ENCODE measurements at places on chromosomes 7 and 10.

- DNase-seq = no peak
Observed at GRCh38 chr10:6395606-6396005, 184.5 kb downstream of the PRKCQ start.

DNA sequence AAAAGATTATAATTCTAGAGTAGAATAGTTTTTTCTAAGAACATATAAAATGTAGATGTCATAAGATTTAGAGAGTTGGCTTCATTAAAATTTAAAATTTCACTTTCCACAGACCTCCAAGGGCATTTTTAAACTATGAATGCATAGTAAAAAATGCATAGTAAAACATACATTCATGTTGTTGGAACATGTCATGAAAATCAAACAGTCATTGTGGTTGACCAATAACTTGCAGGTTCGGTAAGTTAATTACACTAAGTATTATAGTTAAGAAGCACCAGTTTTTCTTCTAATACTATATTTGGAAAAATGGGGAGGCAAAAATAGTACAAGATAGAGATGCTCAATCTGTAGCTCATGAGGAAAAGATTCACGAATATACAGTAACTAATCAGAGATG, 61.5 kb upstream of the MACROH2A2 start:
- DNase-seq = no peak

DNA sequence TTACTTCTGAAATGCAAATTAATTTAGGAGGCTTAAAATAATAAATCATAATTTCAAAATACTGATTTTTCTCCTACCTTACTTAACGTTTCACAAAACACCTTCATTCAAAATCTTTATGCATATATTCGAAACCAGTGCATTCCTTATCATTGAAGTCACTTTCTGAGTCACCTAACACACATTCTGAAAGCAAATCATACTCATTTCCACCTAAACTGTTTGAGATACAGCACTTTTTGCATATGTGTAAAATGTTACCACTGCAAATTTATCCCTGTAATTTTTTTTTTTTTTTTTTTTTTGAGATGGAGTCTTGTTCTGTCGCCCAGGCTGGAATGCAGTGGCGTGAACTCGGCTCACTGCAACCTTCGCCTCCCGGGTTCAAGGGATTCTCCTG, 15.7 kb downstream of the PPP3CB start:
- DNase-seq = no peak

GRCh38 chr10:21047096-21047495, 150.0 kb upstream of the NEBL start:
- no peak for DNase-seq

GRCh38 chr10:69317626-69318105, 39.4 kb downstream of the HK1 start:
- no peak for DNase-seq

GRCh38 chr7:95772298-95772770, at the start of gene DYNC1I1:
TSS of gene DYNC1I1 (plus strand) at chr7:95772554. CDS start at chr7:95804730, 32,176 bp downstream.
- DNase-seq = peak; percentile 28

- DNase-seq = peak; percentile 45
Observed at GRCh38 chr10:35089611-35090161, 455 bp downstream of the CUL2 start.

DNA sequence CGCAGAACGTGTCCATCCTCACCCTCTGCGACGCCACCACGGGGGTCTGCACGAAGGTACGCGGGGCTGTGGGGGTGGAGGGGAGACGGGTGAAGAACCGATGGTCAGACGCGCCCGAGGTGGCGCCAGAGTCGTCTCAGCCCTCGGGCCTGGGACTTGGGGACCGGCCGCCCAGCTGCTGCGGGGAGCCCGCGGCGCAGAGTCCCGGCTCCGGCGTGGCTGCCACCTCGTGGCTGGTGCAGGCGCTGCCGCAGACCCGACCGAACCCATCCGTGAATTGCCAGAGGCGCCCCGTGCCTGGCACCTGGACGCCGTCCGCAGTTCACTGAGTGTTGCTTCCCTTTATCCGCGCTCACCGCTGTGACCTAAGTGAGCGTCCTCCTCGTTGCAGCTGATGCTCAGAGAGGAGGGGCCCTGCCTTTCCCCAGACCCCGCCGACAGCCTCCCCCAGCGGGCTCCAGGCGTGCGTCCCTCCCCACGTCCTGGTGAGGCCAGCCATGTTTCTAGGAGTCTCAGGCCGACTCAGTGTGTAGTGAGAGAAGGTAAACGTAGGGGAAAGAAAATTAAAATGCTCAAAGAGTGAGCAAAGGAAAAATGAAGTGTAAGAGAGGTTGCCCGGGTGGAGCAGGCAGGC, 208.7 kb downstream of the PAXIP1 start:
- peak; percentile 7 for DNase-seq

GRCh38 chr7:49855281-49855980, 82.0 kb downstream of the VWC2 start:
- no peak for DNase-seq

- DNase-seq = no peak
Observed at GRCh38 chr7:55374213-55374612, 9.1 kb downstream of the LANCL2 start.

DNA sequence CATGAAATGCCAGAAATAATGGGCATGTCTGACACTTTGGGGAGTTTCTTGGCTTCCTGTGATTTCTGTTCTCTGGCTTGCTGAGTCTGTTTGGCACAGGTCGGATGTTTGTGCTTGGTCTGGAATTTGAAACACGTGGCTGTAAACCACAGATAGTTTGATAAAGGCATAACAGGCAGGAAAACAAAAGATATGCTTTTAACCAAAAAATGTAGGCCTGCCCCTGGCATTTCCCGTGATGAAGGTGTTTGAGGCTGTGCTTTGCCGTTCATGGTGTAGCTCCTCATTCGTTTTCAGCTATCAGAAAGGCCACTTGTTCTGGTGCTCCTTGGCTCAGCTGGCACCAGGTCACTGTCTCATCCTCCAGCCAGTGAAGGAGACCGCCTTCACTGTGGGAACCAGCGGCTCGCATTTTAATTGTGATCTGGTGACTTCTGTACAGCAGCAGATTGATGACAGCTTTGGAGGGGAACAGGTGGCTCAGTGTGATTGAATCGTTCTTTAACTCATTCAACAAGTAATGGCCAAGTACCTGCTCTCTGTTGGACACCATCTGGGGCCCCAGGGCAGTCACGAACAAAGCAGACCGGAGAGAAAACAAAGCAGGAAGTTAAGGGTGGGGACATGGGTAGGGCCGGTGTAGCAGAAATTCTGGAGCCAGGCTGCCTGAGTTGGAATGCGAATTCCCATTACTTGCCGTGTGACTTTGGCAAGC, 111.5 kb downstream of the CCNY start:
- DNase-seq = peak; percentile 52

- no peak for DNase-seq
Observed at GRCh38 chr10:118793545-118793944, 38.8 kb upstream of the CACUL1 start.

- no peak for DNase-seq
Observed at GRCh38 chr10:33276282-33276923, 58.1 kb downstream of the NRP1 start.

GRCh38 chr7:40647719-40648118, 512.9 kb downstream of the SUGCT start:
- DNase-seq = no peak

- no peak for DNase-seq
Observed at GRCh38 chr7:55044371-55044717, 25.5 kb downstream of the EGFR start.

DNA sequence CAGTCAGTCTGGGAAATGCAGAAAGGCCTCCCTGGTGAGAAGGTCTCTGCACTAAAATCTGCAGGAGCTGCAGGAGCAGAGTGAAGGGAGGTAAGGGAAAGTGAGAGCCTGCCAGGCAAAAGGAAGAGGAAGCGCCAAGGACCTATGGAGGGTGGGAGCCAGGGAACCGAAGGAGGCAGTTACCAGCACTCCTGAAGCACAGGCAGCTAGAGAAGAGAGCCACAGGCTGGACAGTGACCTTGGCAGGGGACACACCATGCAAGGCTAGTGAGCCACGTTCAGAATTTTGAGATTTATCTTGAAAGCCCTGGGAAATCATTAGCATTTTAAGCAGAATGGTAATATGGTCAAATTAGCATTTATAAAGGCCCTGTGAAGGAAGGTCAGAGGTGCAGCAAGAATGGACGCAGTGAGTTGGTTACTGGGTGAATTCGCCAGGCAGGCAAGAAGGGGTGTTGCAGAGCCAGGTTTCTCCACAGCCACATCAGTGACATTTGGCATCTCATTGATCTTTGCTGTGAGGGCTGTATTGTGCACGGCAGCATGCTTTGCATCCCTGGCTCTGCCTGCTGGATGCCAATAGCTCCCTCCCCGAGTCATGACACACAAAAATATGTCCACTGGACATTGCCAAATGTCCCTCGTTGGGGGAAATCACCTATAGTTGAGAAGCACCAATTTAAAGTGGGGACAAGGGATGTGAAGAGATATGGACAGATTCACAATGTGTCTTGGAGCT, 54.7 kb upstream of the LANCL2 start:
- no peak for DNase-seq

DNA sequence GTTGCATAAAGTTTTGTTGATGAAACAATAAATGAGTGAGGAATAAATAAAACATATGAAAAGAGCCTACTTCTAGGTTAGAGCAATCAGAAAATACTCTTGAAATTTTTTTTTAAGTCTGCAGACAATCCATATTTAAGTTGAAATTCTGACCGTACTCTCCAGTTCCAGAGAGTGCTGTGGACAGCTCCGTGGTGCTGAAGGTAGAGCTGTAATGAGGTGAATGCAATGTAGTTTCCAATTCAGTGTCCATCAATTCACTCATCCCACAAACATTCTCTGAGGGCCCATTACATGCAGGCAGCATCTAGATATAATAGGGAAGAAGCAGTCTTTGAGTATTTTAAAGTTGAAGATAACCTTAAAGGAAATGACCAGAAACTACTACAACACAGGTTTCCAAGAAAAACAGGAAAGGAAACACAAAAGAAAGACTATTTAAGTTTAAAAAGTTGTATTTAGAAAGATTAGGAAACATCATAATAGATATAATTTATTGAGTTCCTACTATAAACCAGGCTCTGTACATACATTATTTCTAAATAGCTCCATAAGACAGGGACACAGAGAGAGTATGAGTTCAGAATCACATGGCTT, 44.0 kb upstream of the CRTAC1 start:
- DNase-seq = no peak
